ENCODE measurements at places on chromosomes 7 and 10. TPM values are rescaled to one million over a fixed set of nuclear protein-coding genes. Genes with fewer than 3 reads are reported as not detected.

- no peak for DNase-seq
- no peaks in the 10 kb centered on the region for H3K27me3 ChIP-seq
- H3K4me1 ChIP-seq: no peaks in the 10 kb centered on the region
Observed at GRCh38 chr10:66803174-66803573, 122.7 kb upstream of the LRRTM3 start.

DNA sequence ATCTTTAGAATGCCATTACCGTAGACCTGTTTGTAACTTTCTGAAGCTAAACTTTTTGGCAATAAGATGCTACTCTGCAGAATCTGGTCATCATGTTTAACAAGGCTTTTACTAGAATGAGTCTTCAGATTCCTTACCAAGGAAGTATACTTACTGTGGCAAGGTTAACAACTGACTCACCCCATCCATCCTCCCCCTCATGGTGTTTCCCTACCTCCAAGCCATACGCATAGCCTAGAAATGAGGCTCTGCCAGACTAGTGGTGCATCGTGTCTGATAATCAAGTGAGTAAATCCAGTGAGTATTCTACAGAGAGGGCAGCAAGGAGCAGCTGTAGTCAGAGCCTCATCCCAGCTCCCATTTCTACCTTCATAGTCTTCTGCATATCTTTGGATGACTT is 223.6 kb downstream of the IPMK start:
- no peaks in the 10 kb centered on the region for H3K36me3 ChIP-seq
- no peak overlapping the region for H3K4me3 ChIP-seq
- no peak overlapping the region for H3K27ac ChIP-seq

GRCh38 chr10:72913287-72913686 is 19.7 kb downstream of the OIT3 start:
- DNase-seq: no peak
- no peak overlapping the region for H3K27ac ChIP-seq
- no peak overlapping the region for H3K4me3 ChIP-seq

DNA sequence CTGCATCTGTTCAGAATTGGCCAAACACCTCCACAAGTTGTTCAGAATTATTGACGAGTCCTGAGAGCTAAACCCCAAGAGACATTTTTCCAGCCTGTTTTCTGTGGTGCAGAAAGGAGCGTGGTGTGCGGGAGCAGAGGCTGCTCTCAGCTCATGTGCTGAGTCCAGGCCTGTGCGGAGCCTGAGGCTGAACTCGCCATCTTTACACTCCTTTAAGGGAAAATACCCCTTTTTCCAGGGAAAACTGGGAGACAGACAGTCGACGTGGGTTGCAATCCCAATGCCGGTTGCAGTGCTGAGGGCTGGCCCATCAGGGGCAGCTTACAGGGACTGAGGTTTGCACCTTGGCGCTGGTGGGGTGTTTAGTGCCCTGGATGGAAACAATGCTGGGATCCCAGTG is 112.2 kb downstream of the ADARB2 start:
- H3K27ac ChIP-seq: no peak overlapping the region
- peaks cover 4% of the 10 kb centered on the region for H3K27me3 ChIP-seq
- H3K4me3 ChIP-seq: no peak overlapping the region

- no peak overlapping the region for H3K27ac ChIP-seq
- DNase-seq: no peak
- no peak overlapping the region for H3K4me3 ChIP-seq
- H3K27me3 ChIP-seq: no peaks in the 10 kb centered on the region
Observed at GRCh38 chr10:21363731-21364104, 161.8 kb downstream of the SKIDA1 start.

GRCh38 chr10:47326927-47327330 is 4.7 kb downstream of the GDF2 start:
- H3K4me3 ChIP-seq: no peak overlapping the region
- no peaks in the 10 kb centered on the region for H3K27me3 ChIP-seq
- DNase-seq: no peak

DNA sequence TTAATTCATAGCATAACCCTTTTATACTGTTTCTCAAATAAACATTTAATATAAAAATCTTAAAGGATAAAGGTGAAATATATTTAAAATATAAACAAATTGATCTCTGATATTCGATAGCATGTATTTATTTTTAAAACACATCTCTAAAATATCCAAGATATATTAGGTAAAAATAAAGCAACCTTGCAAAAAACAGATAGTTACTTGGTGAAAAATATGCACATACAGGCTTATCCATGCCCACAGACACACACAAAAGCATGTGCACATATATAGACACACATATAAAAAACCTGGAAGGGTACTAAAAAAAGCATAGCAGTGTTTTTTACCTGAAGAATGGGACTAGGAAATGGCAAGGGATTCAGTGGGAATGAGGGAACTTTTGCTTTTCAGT is 19.8 kb downstream of the POT1 start:
- H3K36me3 ChIP-seq: peaks cover 17% of the 10 kb centered on the region
- no peak overlapping the region for H3K27ac ChIP-seq
- H3K27me3 ChIP-seq: no peaks in the 10 kb centered on the region
- DNase-seq: no peak
- H3K4me1 ChIP-seq: no peaks in the 10 kb centered on the region

DNA sequence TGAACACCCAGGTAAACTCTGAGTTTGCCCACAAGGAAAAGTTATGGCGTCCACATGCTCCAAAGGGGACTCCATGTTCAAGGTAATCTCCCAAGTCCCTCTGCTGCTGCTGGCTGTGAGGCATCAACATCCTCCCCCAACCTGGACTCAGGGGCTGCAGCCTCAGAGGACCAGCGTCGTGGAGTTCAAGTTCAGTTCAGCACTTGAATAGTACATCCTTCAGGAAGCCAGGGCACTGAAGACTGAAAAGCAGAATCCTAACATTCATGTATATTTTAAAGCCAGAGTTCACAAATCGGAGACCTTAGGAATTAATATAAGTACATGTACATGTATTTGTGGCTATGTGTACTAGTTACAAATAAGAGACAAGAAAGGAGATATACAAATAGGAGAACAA is 90.4 kb downstream of the PTPRE start:
- H3K27me3 ChIP-seq: peaks cover 26% of the 10 kb centered on the region
- no peaks in the 10 kb centered on the region for H3K36me3 ChIP-seq
- peaks cover 2% of the 10 kb centered on the region for H3K4me1 ChIP-seq
- DNase-seq: no peak

DNA sequence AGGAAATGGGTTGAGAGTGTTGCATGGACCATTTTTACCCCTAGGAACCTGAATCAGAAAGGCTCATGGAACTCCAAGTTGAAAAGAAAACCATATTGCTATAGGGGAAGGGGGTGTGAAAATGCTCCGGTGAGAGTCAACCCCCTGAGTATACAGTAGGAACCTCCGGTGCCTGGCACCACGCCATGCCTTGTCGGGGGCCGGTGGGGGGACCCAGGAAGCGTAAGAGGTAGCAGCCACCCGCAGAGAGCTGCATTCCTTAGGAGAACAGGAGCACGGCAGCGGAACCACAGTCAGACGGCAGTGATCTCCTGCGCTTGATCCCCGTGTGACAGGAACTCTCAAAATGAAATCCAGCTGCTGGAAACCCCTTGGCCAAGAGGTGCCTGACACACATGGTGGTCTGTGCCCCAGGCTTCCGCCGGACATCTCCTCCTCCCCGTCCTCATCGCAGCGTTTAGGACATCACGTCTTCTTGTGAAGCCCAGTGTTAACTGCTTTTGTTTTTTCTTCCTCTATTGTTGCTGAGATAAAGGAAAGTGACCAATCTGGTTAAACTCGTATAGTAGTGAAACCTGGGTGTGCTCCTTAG is 186.8 kb downstream of the CELF2 start:
- no peak for DNase-seq
- H3K4me1 ChIP-seq: peaks cover 97% of the 10 kb centered on the region
- no peak overlapping the region for H3K4me3 ChIP-seq
- H3K27ac ChIP-seq: peak overlapping the region; percentile 6

- H3K27ac ChIP-seq: no peak overlapping the region
- no peak overlapping the region for H3K4me3 ChIP-seq
- H3K4me1 ChIP-seq: no peaks in the 10 kb centered on the region
- H3K27me3 ChIP-seq: no peaks in the 10 kb centered on the region
- peaks cover 3% of the 10 kb centered on the region for H3K36me3 ChIP-seq
Observed at GRCh38 chr10:129744134-129745111, 219.7 kb downstream of the EBF3 start.

DNA sequence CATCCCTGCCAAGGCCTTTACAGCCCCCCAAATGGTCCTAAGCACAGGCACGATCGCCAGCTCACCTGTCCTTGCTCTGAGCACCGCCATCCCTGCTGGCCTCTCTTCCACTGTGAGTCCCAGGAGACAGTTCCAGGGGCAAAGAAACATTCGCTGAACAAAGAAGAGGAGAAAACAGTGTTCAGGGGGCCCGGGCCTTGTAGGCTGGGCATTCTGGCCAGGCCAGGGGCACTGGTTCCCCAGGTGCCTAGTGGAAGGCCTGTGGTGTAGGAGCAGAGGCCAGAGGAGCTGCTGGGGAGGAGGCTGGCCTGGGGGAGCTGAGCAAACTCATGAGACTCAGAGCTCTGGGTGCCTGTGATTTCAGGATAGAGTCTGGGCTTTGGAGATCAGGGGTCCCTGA is 22.6 kb downstream of the AQP1 start:
- H3K27me3 ChIP-seq: peaks cover 12% of the 10 kb centered on the region
- H3K4me1 ChIP-seq: no peaks in the 10 kb centered on the region
- no peaks in the 10 kb centered on the region for H3K36me3 ChIP-seq
- no peak for DNase-seq
- H3K27ac ChIP-seq: no peak overlapping the region

GRCh38 chr7:128025380-128025779 is 5.9 kb downstream of the LRRC4 start:
- DNase-seq: no peak
- H3K36me3 ChIP-seq: peaks cover 16% of the 10 kb centered on the region
- no peak overlapping the region for H3K27ac ChIP-seq
- no peak overlapping the region for H3K4me3 ChIP-seq

GRCh38 chr10:34759161-34759836 is 55.8 kb downstream of the PARD3 start:
- peaks cover 5% of the 10 kb centered on the region for H3K27me3 ChIP-seq
- no peak overlapping the region for H3K27ac ChIP-seq
- no peak overlapping the region for H3K4me3 ChIP-seq
- H3K4me1 ChIP-seq: peaks cover 8% of the 10 kb centered on the region

- H3K27ac ChIP-seq: no peak within 1 kb of the TSS
- no peak for DNase-seq
- peaks cover 30% of the 10 kb centered on the region for H3K27me3 ChIP-seq
- peaks cover 5% of the 10 kb centered on the region for H3K4me1 ChIP-seq
Observed at GRCh38 chr10:25933653-25934608, at the start of gene MYO3A. TSS of gene MYO3A (plus strand) at chr10:25934229. CDS start at chr10:25952111, 17,882 bp downstream.

- H3K36me3 ChIP-seq: no peaks in the 10 kb centered on the region
- peaks cover 35% of the 10 kb centered on the region for H3K27me3 ChIP-seq
- no peak for DNase-seq
- no peak overlapping the region for H3K27ac ChIP-seq
- no peak overlapping the region for H3K4me3 ChIP-seq
Observed at GRCh38 chr10:3006607-3007006, 60.7 kb upstream of the PFKP start.

DNA sequence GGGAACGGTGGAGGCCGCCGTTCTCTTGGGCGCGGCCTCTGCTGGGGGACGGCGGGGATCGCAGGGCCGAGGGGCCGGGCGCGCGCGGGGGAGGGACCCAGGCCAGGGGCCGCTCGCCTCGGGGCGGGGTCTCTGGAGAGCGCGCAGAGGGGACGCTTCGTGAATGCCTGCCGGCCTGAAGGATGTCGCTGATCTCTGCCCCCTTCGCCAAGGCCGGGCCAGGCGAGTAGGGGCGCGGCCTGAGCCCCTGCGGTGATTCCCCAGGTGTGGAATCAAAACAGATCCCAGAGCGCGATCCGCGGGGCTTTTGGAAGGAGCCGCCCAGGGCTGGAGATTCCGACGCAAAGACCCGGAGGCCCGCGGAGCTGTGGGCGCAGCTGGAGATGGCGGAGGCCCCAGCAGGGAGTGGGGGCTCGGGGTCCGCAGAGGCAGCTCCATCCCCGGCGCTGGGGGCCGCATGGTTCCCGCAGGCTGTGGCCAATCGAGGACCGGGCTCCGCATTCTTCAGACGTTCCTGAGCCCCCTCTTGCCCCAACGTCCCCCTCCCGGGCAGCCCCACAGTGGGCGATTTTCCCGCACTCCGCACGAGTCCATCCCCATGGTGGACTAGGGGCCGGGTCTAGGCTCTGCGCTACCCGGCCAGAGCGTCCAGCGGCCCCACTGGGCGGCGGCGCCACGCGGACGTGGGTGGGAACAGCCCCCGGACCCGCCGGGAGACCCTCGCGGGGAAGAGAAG is 166.0 kb downstream of the ACTR3B start:
- H3K27ac ChIP-seq: no peak overlapping the region
- peaks cover 2% of the 10 kb centered on the region for H3K4me1 ChIP-seq
- no peaks in the 10 kb centered on the region for H3K36me3 ChIP-seq

DNA sequence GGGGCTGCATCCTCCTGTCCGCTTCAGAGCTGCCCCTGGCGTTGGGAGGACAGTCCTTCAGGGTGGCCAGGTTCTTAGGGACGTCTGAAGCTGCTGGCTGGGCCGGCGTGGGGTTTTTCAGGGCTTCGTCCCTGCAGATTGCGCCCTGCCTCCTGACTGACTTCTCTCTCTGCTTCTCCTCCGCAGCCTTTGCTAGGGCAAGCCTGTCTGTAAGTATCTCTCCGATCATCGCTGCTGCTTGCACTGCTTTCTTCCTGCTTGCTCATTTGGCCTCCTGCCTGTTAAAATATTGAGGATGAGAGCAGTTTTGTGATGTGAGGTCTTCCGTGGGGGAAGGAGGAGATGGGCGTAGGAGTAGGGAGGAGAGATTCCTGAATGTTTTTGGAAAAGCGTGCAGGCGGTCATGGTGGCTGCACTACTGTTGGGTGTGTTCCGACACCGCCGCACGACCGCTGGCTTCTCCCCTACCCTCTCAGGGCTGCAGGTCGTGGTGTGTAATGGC is 25.3 kb downstream of the PFKFB3 start:
- H3K27ac ChIP-seq: peak overlapping the region; percentile 31
- H3K27me3 ChIP-seq: no peaks in the 10 kb centered on the region
- no peak for DNase-seq
- H3K4me1 ChIP-seq: peaks cover 26% of the 10 kb centered on the region
- peaks cover 74% of the 10 kb centered on the region for H3K36me3 ChIP-seq

GRCh38 chr10:96342402-96342801 is 16.4 kb downstream of the OPALIN start:
- H3K4me1 ChIP-seq: no peaks in the 10 kb centered on the region
- no peaks in the 10 kb centered on the region for H3K36me3 ChIP-seq
- no peak for DNase-seq
- H3K4me3 ChIP-seq: no peak overlapping the region
- peaks cover 4% of the 10 kb centered on the region for H3K27me3 ChIP-seq

GRCh38 chr10:24483701-24484100 is 240.0 kb downstream of the ARHGAP21 start:
- peak; percentile 23 for DNase-seq
- no peak overlapping the region for H3K4me3 ChIP-seq
- H3K27ac ChIP-seq: no peak overlapping the region
- peaks cover 5% of the 10 kb centered on the region for H3K4me1 ChIP-seq
- H3K27me3 ChIP-seq: no peaks in the 10 kb centered on the region

The UPK3BL2 gene
- total RNA-seq: 27.1 TPM

The SLC26A4 gene
- total RNA-seq: 1.1 TPM

The ITPRIP gene
- total RNA-seq: 27.1 TPM

The TRIM24 gene
- 26.1 TPM for total RNA-seq

The FAM25A gene
- total RNA-seq: not detected

The CYP3A7 gene
- total RNA-seq: not detected

The FXYD4 gene
- not detected for total RNA-seq

The APBB1IP gene
- total RNA-seq: 75.9 TPM

The LARP4B gene
- total RNA-seq: 107 TPM

The CDK1 gene
- total RNA-seq: 147 TPM

The SPDYE18 gene
- 0.99 TPM for total RNA-seq

The PRKAR2B gene
- 1.6 TPM for total RNA-seq

The PNLIP gene
- total RNA-seq: not detected

The IL2RA gene
- 174 TPM for total RNA-seq
